ENCODE measurements at places on chromosomes 1 and 21. TPM values are rescaled to one million over a fixed set of nuclear protein-coding genes. Genes with fewer than 3 reads are reported as not detected.

RPTN gene
- polyA plus RNA-seq, result not detected

DNA sequence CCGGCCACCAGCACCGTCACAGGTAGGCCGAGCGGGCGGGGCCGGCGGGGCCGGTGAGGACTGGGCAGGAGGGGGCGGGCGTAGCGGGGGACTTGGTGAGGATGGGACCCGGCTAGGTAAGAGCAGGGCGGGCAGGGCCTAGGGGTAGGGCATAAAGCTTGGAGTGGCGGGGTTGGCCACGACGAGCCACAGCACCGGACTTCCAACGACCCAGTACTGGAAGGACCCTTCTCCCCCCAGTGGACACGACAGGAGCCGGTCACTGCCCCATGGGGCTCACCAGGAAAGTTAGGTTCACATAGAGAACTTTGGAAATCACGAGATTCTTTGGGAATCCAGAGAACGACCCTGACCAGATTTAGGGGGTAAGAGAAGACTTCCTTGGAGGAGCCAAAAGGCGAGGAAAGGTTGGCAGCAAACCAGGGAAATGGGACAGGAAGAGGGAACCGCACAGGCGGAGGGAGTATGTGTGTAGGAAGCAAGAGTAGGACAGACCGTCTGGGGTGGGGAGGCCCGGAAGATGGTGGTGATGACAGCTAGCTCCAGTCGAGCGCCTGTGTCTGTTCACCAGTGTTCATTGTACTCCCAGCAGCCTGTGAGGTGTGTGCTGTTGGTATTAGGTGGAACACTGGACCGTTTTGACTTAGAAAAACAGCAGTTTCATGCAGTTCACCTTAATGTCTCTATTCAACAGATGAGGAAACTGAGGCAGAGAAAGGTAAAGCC is 20.4 kb downstream of the ZNF362 start:
- DNase-seq, result no peak

DNA sequence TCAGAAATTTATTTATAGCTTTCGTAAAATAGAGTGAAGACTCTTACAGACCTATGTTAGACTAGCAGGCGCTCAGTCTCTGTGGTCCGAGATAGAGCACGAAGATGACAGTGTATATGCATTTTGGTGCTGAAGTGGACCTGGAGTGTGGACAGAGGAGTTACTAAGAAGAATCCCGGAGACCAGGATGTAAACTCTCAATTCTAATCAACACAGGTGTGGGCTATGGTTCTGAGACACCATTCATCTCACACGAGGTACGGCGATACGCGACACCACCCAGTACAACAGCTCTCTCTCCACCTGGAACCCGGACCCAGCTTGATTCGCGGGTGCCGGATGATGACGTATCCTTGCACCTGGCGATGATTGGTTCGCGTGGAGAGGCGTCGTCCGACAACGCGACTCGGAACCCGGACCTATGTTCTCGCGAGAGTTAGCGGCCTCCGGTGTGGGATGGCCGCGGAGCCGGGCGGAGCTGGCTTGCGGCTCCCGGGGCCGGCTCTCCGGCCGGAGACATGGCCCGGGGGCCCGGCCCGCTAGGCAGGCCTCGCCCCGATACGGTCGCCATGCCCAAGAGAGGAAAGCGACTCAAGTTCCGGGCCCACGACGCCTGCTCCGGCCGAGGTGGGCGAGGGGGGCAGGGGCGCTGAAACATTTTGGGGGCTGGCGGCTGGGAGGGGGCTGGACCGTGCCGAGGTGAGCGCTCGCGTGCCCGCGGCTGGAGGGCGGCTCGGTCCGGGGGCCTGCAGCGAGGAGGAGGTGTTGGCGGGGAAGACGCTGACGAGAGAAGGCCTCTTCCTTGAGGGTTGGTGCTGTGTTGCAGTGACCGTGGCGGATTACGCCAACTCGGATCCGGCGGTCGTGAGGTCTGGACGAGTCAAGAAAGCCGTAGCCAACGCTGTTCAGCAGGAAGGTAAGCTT is at the start of gene TMEM183A:
TSS of gene TMEM183A (plus strand) at position 427 of the 924 bp plus-strand sequence. CDS start at position 519, 92 bp downstream.
- DNase-seq, result peak; percentile 98

DNA sequence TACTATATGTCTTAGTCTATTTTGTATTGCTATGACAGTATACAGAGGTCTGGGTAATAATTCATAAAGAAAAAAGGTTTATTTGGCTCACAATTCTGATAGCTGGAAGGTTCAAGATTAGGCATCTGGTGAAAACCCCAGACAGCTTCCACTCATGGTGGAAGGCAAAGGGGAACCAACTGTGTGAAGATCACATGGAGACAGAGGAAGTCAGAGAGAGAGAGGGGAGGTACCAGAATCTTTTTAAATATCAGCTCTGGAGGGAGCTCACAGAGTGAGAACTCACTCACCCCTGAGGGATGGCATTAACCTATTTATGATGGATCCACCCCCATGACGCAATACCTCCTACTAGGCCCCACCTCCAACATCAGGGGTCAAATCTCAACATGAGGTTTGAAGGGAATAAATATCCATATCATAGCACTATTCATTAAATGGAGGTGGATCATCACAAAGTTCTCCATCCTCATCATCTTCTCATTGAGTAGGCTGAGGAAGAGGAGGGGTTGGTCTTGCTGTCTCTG is 290.5 kb downstream of the DSCAM start:
- no peak for DNase-seq

DNA sequence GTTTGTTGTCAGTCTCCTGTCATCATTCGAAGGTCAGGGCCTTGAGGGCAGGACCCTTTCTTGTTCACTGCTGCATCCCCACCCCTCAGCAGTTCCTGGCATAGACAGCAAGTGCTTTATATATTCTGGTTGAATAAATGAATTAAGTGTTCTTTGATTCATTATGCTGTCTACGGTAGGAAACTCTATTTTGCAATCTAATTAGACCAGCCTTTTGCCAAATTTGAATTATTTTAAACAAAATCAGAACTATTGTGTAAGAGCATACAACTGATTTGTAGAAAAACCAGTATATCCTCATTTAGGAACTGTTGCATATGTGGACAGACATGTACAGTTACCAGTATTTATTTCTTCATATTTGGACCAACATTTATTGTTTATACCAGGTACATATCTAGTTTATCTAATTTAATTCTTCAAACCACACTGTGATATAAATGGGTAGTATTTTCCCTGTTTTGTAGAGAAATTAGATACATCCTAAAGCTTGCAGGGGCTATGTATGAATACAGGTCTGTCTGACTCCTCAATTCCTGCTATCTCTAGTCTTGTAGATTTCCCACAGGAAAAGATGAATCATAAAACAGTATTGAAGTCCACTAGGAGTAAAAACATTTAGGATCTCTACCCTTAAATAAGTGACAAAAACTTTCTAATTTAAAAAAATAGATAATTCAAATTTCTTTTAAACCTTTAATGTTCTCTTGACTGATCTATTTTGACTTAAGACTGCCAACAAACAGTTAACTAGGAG is 10.4 kb downstream of the MGST3 start:
- DNase-seq, result no peak

DNA sequence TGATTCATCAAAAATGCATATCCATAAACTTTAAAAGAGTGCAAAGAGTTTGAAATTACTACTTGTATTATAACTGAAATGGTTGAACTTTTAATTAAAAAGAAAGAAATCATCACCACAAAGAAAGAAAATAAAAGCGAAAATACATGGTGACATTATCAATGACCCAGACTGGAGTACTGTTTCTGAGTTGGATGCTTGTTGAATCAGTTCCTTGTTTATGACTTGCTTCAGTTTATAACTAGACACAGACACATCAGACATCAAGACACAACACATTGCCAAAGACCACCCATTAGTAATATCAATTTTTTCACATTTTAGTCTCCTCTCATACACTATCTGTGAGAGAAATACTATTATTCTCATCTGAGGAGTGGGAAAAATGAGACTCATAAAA is 293.0 kb downstream of the MRPL39 start:
- DNase-seq, result no peak

GRCh38 chr1:47208374-47208850 is 18.6 kb upstream of the PDZK1IP1 start:
- DNase-seq, result no peak

DNA sequence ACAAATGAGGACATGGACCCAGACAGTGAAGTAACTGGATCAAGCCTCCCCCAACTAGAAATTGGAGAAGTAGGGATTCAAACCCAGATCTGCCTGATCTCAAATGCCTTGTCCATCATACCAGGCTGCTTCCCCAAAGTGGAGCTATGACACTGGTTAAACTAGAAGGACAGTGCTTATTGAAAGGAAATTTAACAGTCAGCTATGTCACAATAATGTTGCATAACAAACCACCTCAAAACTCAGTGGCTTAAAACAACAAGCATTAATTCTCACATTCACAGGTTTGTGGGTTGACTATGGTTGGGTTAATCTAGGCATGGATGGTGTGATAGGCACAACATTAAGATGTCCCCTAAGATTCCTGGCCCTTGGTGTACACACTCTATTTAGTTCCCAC is 107.1 kb downstream of the TAS1R2 start:
- no peak for DNase-seq

DNA sequence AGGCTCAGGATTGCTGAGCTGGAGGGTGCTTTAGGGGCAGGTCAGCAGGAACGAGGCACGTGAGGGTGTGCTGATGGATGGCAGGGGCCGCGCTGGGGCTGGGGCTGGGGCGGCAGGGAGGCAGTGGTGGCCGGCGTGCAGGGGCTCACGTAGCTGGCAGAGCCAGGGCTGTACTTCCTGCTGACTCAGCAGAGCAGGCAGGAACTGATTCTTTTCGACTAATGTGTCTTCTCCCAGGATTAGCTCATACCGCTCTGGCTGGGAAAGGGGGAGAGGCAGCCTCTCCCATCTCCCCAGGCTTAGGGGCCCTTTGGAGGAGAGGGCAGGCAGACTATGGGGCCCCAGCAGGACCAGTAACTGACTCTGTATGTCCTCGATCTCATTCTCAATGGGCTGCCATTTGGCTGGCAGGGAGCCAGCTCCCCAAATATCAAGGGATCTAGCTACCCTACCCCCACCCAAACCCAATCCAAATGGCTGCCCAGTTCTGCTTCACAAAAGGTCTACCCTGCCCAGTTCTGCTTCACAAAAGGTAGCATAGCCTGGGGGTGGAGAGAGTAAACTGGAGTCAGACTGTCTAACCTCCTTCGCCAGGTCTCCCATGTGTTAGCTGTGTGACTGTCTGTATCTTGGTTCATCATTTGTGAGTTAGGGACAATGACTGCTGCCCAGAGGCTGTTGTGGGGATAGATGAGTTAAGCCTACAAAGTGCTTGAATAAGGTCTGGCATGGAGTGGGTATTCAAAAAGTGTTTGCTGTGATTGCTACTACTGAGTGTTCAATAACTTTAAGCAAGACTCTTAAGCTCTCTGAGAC is 100.1 kb upstream of the SLC2A1 start:
- peak; percentile 46 for DNase-seq

DNA sequence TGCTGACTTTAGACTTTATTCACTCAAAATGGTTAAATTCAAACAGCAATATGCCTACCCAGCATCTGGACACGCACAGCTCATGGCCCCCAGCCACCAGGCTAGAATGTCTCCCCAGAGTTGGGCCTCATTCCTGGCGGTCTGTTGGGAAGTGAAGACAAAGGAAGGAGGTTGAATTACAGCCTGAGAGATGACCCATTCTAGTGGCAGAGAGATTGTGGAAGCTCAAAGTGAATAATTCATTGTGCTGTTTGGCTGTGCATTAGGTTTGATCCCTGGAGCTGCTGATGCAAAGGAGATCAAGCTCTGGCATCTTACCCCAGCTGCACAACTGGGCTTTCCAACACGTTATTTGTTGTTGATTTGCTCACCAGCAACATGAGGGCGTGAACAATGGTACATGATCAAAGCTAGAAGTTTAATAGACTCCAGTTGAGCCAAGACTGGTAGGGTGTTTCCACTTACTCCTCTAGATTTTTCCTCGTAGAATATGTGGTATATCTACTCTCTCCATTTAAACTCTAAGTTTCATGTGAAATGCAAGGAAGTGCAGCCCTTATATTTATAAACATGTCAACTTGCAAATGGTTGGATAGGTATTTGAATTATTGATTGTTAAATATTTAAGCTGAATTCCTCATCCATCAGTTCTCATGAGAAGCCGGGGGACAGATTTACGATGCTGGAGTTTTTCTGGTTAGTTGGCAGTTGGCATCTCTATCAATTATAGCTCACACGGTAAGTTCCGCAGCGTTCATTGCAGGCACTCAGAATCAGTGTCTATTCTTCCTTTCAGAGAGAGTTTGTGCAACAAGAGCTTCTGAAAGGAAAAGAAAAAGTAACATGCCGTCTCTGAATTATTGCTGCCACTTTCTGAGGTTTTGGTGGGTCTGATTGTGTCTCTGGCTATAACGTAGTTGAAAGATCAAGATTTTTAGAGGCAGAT is 222.7 kb downstream of the TM2D1 start:
- DNase-seq, result no peak

All from renal pelvis (tissue), 12 donors.